Natural killer cell treated with Interleukin-12 subunit alpha and Interleukin-12 subunit beta and Interleukin-15 and Interleukin-18, amount 100 ng/mL, for 72 hours (primary cell): ENCODE measurements at places on chromosomes 7 and 10. TPM values are rescaled to one million over a fixed set of nuclear protein-coding genes. Genes with fewer than 3 reads are reported as not detected.

The CC2D2B gene
- 1.2 TPM for total RNA-seq

The HKDC1 gene
- total RNA-seq: not detected

The ITGA8 gene
- total RNA-seq: not detected

The HMX3 gene
- total RNA-seq: not detected

The MTURN gene
- total RNA-seq: 10.2 TPM

The KCNH2 gene
- total RNA-seq: 0.22 TPM

The OPN1SW gene
- not detected for total RNA-seq

The VAX1 gene
- total RNA-seq: not detected

The SVOPL gene
- total RNA-seq: not detected

The OPALIN gene
- total RNA-seq: not detected

The CLEC2L gene
- not detected for total RNA-seq

The TMEM270 gene
- total RNA-seq: not detected

The HOGA1 gene
- total RNA-seq: not detected

The PLCE1 gene
- 0.06 TPM for total RNA-seq

The CTAGE6 gene
- 1.6 TPM for total RNA-seq

The DYNC1I1 gene
- not detected for total RNA-seq

The CUZD1 gene
- total RNA-seq: 1.1 TPM

The RADIL gene
- 0.19 TPM for total RNA-seq

The TLX1 gene
- not detected for total RNA-seq

The C10orf105 gene
- total RNA-seq: not detected

The HMX2 gene
- not detected for total RNA-seq

The PRRT4 gene
- total RNA-seq: not detected

The ZEB1 gene
- total RNA-seq: 20.0 TPM

The TWIST1 gene
- total RNA-seq: not detected

The PTPN20 gene
- not detected for total RNA-seq

The BUD23 gene
- total RNA-seq: 99.9 TPM

The PRSS37 gene
- total RNA-seq: not detected

The COMMD3 gene
- total RNA-seq: 55.8 TPM

The XRCC2 gene
- 41.2 TPM for total RNA-seq

The ZNF777 gene
- 15.6 TPM for total RNA-seq

The MUC3A gene
- total RNA-seq: not detected

The UTF1 gene
- not detected for total RNA-seq

The CLRN3 gene
- total RNA-seq: not detected

The PDLIM1 gene
- 2.7 TPM for total RNA-seq

The CLCN1 gene
- not detected for total RNA-seq

The IRF5 gene
- total RNA-seq: 43.4 TPM

The ENTPD1 gene
- 56.4 TPM for total RNA-seq

The RELN gene
- not detected for total RNA-seq

The NXPH1 gene
- not detected for total RNA-seq

The KNDC1 gene
- 0.36 TPM for total RNA-seq
